Naive B cell (primary cell): ENCODE measurements at places on chromosomes 5 and 9.

GRCh38 chr5:79206541-79206940 is 29.4 kb upstream of the JMY start:
- no peak for DNase-seq

GRCh38 chr5:1467341-1468246 is 22.4 kb upstream of the SLC6A3 start:
- DNase-seq: no peak

DNA sequence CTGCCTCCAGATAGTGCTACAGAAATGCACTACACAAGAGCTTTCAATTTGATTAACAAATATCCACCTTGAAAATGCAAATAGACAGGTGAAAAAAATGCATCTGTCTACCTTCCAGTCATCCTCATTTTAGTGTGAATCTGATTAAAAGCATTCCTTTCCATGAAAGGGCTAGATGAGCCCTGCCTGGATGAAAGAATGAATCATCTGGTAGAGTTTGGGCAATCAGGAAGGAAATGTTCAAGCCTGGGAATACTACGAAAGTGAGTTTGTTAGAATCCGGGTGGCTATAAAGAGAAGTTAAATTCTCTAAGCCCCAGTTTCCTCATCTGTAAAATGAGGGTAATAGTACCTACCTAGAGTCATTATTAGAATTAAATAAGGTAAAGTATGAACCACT is 142.6 kb downstream of the FAM114A2 start:
- no peak for DNase-seq

DNA sequence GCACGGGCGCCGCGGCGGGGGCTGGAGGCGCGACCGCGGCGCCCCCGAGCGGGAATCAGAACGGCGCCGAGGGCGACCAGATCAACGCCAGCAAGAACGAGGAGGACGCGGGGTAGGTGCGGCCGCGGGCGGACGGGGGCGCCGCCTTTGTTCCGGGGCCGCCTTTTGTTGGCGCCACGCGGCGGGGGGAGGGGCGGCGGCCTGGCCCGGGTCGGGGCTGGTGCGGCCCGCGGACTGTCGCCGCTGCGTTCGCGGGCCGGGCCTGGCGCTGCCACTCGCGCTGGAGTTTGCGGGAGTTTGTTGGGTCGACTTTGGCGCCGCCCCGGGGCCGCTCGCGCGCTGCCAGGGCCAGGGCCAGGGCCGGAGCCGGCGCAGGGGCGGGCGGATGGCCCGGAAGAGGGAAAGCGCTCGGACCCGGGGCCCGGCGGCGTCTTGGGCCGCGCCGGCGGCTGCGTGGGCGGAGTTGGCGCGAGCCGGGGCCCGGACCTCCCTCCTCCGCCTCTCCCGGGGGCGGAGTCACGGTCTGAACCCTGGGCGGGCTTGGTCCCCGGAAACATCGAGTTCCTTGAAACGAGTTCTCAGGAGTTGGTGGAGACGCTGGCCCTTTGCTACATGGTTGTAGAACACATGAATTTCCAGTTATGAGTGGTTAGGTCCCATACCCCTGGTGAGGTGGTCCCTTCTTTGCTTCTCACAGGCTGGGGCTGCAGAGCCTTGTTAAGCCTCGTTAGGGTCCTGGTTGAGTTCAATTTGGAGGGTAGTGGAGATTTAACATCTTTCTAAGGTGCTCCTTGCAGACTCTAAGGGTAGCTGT is 809 bp downstream of the HNRNPAB start:
- DNase-seq: peak; percentile 61

DNA sequence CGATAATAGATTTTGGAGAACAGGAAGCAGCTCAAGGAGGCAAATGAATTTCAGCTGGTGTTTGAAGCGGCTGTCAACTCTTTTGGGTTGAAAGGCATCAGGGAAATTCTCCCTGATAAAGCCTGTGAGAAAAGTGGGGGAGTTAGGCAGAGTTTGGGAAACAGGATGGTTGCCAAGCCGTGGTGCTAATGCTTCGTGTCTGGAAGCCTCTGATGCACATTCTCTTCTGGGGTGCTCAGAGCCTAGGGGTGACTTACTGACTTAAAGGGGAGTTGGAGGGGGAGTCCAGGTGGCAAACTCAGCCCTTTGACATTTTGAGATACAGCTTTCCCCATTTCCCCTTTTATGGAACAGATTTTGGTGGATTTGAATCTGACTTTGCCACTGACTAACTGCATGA is 202.5 kb upstream of the CLINT1 start:
- DNase-seq: no peak

DNA sequence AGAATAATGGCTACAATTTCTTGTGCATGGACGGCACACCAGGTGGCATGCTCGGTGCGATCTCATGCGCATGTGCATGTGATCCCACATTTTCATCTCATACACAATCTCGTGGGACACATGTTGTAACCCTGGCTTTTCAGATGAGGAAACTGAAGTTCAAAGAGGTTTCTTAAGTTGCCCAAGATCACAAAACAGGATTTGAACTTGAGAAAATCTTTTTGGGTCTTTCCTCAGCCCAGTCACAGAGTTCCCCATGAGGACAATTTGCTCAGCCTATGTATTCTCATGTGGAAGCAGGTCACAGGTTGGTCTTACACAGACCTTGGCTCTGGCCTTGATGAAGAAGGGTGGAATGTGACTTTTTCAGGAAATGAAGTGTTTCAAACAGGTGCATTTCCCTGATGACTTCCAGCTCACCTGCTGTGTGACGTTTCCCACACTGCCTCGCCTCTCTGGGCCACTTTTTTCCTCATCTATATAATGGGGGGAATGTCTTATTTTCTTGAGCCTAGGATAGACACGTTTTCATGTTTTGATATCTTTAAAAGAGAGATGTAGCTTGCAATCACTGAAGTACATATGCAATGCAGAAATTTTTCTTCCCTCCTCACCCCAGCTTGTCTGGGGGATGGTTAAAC is 7.1 kb upstream of the ORM1 start:
- no peak for DNase-seq

- no peak for DNase-seq
These were observed 66.3 kb downstream of the ANKRD55 start for GRCh38 chr5:56166671-56167385.
